ENCODE measurements at places on chromosomes 7 and 10.

GRCh38 chr10:96665306-96665705 is 55.0 kb downstream of the PIK3AP1 start:
- DNase-seq: no peak

GRCh38 chr10:124693396-124693795 is 50.8 kb downstream of the FAM53B start:
- DNase-seq: peak; percentile 71

DNA sequence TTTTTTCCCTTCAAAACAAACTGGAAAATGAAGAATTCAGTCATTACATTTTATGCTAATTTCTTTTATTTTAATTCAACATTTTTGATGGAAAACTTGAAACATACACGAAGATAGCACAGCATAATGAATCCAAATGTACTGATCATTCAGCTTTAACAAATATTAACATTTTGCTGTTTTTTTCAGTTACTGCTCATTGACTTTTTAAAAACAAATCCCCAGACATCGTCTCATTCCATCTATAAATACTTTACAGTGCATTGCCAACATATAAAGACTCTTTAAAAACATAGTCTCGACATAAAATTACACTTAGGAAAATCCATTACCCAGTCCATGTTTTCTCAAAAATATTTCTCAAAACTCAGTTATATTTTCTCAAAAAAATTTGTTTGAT is 452.3 kb downstream of the GALNT17 start:
- no peak for DNase-seq

- DNase-seq: no peak
Measured at GRCh38 chr10:84428711-84429110, 100.3 kb downstream of the CCSER2 start.

- DNase-seq: no peak
Measured at GRCh38 chr7:135235841-135236240, 2.2 kb downstream of the STRA8 start.

- DNase-seq: no peak
Measured at GRCh38 chr7:155791836-155792235, 20.4 kb downstream of the SHH start.

GRCh38 chr10:133185421-133185820 is 25.4 kb downstream of the KNDC1 start:
- no peak for DNase-seq

DNA sequence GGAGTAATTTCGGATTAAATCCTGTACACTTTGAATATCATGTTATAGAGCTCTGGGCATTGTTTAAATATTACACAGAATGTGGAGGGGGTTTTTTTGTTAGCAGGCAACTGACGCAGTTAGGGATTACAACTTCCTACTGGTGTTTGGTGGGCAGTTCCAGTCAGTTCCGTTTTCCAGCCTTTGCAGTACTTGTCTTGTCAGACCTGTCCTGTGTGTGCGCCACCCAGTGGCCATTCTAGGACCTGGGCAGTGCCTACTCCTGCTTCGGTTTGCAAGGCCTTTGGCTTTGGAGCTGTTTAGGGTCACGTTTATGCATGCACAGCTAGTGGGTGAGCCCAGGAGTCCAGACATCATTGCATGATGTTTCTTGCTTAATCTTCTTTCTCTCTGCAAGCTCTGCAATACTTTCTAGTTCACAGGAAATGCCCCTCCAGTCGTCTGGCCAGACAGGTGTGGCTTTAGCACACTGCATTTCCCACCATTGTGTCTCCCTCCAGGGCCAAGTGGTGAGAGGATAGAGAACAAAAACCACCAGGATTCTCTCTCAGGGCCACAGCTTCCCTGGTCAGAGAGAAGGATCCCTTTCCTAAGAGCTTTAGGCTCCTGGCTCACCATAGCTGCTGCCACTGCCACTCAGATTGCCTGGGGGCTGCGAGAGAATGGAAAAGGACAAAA is 96.5 kb upstream of the TARP start:
- peak; percentile 83 for DNase-seq

DNA sequence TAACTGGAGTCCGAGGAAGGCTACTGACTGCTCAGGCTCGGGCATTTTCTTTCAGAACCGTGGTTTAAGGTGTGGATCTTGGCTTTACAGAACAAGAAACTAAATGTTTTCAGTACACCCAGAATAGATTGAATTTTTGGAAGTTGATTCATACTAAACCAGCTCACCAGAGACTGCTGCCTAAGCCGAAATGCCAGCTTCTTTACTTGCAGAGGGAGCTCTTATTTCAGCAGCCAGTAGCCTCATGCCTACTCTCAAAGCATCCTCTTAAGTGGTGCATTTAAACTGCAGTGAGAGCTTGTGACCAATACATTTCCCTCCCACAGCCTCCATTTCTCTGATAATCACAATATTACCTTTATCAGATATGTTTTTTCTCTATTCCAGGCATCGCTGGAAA is 615.1 kb downstream of the SUGCT start:
- no peak for DNase-seq

DNA sequence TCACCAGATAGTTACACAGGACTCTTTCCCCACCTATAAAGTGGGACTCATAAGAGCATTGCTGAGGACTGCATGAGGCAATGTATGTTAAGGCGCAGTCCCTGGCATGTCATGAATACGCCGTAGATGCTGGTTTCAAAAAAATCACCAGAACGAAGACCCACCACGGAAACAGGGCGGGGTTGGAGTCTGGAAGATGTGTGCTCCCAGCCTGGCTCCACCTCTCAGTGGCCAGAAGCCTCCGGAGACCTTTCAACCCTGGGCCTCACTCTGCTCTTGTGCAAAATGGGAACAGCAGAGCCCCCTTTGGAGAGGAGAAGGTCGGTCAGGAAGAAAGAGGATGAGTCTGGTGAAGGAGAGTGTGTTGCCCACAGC is 12.4 kb upstream of the ZMIZ1 start:
- DNase-seq: no peak

GRCh38 chr7:32364581-32364980 is 125.6 kb downstream of the LSM5 start:
- no peak for DNase-seq

DNA sequence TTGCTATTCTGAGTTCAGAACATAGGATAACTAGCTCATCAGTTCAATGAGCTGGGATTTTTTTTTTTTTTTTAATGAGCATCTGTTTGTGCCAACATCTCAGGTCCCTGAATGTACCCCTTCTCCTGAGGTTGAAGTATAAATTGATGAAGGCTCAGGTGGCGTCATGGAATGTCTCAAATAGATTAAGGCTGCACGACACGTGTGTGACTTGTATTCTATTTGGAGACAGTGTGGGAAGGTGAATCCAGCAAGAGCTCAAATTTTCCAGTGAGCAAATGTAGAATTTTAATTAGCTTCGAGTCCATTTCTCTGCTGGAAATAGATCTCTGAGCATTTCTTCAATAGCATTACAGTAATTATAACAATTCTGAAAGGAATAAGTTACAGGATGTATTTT is 37.2 kb upstream of the JCAD start:
- DNase-seq: no peak

GRCh38 chr7:50982626-50983025 is 199.9 kb upstream of the GRB10 start:
- DNase-seq: no peak

DNA sequence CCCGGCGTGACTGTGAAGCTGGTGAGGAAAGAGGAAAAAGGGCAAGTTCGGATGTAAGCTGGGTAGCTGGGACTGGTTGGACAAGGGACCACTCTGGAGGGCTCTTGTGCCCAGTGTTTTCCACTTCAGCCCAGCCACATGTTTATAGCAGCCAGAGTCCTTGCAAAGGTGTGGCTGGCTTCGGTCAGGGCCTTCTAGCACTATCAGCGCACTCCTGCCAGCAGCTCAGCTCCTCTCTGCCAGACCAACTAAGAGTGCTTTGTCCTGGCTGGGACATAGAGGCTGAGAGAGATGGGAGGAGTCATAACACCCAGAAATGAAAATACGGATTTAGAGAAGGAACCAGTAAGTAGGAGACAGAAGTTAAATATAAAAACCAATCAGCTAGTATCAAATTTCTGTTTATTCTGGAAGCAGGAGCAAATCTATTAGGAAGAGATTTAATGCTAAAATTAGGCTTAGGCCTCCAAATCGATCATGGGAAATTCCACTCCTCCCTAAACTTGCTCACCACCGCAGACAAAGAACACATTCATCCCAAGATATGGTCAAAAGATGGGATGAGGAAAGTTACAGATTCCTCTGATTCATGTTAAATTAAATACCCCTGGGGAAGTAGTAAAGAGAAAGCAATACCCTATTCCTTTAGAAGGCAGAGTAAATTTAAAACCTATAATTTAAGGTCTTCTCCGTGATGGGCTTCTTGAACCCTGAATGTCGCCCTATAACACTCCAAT is 135.0 kb downstream of the RALA start:
- DNase-seq: no peak

DNA sequence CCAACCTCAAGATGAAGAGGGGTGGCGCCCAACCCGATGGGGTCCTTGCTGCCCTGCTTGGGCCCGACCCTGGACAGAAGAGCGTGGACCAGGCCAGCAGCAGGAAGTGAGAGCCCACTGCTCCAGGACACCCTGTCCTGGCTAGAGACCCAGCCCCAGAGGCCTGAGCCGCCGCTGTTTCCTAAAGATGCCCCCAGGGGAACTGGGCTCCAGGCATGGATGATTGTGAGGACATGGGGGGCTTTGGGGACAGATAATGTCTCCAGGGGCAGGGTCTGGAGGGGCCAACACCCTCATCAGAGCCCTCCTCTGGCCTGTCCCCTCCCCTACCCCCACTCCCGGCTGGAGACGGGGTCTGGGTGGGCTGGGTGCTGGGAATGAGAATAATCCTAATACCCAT is 71.7 kb downstream of the MYL10 start:
- no peak for DNase-seq

DNA sequence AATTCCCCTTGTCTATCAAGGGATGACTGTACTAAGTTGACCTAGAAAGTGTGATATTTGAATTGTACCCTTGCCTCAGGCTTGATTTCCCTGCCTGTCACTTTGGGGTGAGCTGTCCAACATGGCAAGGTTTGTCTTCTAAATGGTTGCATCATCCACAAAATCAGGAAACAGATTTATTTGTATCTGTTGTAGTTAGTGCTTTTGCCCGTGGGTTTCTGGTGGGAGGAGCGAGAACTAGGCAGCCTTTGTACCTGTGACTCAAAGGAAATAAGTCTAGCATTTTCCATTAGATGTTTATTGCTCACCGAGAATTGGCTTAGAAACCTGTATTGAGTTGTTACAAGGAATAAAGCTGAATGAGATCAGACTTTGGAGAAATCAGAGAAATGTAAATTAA is 650.8 kb downstream of the LRMDA start:
- no peak for DNase-seq

DNA sequence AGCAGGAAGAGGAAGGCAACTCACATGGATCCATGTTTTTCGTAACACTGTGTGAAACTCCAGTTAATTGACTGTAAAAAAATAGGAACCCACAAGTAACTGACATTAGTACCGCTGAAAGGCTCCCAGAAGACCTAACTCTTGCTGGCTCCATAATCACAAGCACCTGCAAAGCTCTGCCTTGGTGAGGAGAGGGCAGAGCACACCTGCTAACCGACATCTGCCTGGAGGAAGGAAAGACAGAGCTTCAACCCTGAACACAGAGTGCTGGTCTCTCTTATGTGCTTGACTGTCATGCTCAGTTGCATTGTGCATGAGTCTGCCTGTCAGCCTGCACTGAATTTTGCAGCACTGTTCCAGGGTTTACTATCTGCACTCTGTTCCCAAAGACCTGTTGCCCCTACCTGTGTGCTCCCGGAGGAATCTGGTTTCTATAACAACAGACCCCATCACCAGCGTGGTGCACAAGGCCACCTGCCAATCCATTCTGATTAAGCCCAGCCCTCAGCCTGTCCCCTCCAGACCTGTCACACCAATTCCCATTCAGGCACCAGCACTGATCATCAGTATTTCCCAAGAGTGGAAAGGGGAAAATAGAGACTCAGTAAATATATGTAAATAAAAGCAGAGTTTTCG is 63.1 kb upstream of the ANKRD1 start:
- DNase-seq: no peak

- peak; percentile 90 for DNase-seq
Measured at GRCh38 chr7:136023134-136023869, 46.1 kb upstream of the MTPN start.

DNA sequence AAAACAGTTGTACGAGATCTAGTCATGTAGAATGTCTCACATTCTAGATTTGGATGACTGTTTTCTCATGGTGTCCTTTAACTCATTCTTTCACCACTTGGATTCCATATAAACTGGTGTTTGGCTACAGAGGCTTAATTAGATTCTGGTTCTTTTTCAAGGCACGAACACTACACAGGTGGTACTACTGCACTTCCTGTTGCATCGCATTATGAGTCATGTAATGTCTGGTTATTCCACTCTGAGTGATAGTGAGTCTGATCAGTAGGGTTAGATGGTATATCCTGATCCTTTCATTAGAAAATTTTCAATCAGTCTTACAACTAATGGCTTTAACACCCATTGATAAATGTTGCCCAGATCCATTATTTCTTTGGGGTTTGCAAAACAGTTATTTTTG is 11.2 kb upstream of the AKAP9 start:
- DNase-seq: no peak

DNA sequence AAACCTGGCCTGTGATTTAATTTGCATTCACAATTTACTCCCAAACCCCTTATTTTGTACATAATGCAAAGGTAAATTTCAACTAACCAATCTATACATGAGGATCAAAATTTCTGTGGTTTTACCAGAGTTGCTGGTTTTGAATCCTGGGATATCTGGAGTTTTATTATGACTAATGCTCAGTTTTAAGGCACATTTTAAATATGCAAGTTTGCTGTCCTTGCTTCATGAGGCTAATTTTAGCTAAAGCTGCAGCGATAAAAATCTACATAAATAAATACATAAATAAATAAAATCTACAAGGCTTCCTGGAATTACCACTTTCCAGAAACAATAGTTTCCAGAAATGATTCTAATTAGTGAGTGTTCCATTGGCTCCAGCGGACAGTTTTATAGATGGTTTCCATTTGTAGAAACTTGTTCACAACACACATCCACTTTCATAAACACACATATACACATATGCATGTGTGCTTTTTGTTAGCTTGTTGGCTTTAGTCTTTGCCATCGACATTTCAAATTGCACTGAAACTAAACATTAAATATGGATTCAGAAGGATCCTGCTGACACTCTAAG is 339.5 kb upstream of the NRP1 start:
- no peak for DNase-seq

DNA sequence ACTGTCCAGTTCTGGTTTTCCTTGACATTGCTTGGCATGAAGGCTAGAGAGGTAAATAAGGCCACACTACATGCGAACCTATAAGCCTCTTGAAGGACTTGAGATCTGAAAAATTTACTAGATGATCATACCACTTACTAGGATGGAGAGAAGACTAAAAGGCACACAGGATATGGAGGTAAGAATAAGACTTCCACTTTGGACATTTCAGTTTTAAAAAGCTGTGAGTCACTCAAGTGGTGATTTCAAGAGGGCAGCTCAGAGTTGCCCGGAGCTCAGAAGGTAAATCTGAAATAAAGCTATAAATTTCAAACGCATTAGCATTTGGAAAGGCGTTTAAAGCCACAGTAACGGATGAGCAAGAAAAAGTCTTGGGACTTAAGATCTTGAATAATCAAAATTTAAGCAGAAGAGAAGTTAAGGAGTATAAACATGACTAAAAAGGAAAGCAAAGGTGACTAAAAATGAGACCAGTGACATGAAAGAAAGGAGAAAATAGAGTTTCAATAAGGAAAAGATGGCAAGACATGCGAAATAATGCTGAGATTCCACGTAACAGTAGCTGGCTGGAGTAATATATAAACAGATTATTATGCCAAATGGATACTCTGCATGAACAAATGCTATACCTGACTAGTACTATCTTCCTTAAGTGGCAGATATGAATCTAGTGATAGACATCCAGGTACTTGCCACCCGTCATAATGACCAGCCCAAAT is 68.3 kb downstream of the SNX13 start:
- no peak for DNase-seq

- no peak for DNase-seq
Measured at GRCh38 chr10:92492748-92493240, 81.1 kb downstream of the IDE start.

Measured in SHP77 treated with DMSO at 0.1 percent for 48 hours (cell line).